Activated T-helper 2 cell treated with anti-CD3 and anti-CD28 coated beads, Interferon-gamma antibody, Interleukin-2, Interleukin-4, amounts not matched to agents 10 μg/mL and 5 μg/mL and 100 μg/mL, durations not matched to agents 14 hours and 24 hours and 36 hours (primary cell): ENCODE measurements at places on chromosomes 7 and 10. TPM values are rescaled to one million over a fixed set of nuclear protein-coding genes. Genes with fewer than 3 reads are reported as not detected.

CPA5 gene
- total RNA-seq = 0.66 and 2.2 TPM in 2 replicates

TCF7L2 gene
- 0.52 and 0.76 TPM in 2 replicates for total RNA-seq

CUTC gene
- total RNA-seq = 34.4 and 35.5 TPM in 2 replicates

GLI3 gene
- not detected in 2 replicates for total RNA-seq

HPS6 gene
- 25.4 and 25.5 TPM in 2 replicates for total RNA-seq

TSPAN15 gene
- total RNA-seq = 0.55 and 0.85 TPM in 2 replicates

DNA sequence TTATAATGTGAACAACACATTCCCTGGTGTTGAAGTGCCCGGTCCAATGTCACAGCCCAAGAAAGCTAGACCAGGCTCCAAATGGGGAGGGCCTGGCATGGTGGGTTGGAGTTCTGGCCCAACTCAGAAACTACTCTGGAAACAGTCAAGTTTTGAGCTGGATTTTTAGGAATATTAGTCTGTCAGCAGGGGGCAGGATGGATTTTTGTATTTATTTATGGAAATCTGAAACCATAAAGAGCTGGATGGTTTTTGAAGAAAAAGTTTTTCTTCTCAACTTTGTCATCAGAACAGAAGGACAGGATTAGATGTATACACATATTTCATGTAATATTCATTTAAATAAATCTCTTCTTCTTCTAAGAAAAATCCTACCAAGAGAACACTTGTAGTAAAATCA, 97.5 kb downstream of the POU6F2 start:
- DNase-seq = no peak

DNA sequence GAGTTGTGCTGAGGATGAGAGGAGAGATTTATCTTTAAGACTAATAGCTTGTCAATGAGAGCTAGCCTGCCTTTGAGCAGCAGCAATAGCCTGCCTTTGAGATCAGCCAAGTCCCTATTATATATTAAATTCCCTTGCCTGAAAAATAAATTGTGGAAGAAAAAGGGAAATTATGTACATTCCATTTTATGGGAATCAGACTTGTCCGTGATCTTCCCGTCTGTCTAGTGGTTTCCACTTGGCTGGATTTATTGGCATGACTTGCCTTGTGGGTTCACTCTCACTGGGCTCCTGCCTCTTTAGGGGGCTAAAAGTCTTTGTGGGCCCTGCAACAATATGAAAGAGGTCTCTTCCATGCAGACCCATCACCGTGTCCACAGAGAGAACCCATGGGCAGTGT, 171.7 kb upstream of the FRMD4A start:
- DNase-seq = no peak

DNA sequence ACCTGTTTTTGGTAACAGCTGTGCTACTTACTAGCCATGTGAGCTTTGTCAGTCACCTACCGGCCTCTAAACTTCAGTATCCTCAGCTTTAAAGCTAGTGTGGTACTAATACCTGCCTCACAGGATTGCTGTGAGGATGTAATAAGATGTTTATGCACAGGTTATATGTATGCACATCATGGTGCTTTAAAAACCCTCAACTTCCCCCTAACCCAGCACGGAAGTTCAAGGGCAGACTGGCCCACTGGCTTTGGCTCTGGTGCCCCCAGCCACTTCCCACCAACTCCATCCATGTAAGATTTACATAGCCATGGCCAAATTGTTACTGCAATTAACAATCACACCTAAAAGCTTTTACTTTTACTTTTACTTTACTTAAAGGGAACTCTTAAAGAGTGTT, 676.0 kb upstream of the GALNT17 start:
- no peak for DNase-seq

DNA sequence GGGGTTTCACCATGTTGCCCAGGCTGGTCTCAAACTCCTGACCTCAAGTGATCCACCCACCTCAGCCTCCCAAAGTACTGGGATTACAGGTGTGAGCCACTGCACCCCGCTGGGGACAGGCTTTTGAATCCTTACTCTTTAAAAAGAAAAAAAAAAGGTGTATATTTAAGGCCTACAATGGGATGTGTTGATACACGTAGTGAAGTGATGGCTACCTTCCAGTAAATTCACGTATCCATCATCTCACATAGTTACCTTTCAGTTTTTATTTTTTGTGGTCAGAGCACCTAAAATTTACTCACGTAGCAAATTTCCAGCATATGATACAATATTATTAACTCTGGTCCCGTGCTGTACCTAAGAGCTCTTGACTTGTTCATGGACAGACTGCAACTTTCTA, 119.5 kb upstream of the INSYN2A start:
- DNase-seq = no peak

DNA sequence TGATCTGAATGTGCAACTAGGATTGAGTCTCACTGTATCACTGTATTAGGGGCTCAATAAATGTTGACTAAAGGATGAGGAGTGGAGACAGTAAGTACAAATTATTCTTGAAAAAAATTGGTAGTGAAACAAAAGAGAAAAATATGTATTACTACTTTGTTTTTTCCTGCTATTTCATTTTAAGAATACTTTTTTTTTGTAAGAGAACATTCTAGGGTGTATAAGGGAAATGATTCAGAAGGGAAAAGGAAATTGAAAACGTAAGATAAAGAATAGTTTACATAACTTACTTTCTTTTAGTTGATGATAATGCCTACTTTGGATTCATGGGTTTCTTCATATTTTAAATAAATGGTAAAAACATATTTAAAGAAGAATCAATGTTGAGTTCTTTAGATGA, 9.6 kb downstream of the CAPZA2 start:
- DNase-seq = no peak

DNA sequence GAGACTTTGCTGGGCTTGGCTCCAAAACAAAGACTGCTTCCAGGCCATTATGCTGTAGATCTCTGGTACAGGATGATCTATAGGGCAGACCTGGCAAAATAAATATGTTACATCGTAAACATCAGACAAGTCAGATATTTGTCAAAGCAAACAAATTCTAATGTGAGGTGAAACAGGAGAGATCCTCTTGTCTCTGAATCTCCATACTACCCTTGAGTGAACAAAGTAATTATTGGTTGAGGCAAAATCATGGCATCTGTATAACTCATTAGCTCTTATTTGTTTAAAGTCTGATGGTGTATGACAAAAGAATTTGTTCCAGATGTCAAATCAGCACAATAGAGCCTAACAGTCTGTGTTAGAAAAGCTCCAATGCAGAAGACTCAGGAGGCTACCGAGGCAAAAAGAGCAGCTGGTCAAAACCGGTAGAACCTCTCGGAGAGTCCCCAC, 1291.5 kb downstream of the TYW1 start:
- no peak for DNase-seq

- no peak for DNase-seq
Measured at GRCh38 chr7:154911862-154912455, 91.0 kb downstream of the PAXIP1 start.
